ENCODE measurements at places on chromosomes 2 and 18.
A peak's percentile ranks its signal among the peaks of the same experiment; 100 is the strongest.

DNA sequence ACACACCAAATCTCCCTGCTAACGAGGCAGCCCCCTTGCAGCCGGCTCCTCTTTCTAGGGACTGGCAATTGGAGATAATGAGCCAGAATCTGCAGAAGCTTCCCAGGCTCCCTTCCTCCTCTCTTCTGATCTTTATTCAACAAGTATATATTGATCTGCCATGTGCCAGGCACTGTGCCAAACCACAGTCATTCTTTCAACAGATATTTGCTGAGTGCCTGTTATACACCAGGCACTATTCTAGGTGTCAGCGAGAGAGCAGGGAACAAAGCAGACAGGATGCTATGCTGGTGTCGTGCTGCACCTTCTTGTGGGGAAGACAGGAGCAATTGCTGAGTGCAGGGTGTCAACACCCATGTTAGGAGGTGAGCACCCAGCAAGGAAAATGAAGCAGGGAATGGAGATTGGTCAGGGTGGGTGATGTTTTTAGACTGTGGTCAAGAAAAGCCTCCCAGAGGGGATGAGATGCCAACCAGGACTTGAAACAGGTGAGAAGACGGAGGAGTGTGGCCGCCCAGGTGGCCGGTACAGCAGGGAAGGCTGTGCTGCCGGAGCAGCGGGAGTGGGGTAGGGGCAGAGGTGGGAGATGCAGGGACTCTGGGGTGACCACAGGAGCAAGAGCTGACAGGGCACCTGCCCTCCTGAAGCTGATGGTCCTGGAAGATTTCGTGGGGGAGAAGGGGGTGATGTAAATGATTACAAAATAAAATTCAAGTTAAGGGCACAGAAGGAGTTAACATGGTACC, 307.6 kb upstream of the RAB12 start:
- no peak for DNase-seq

- no peak for DNase-seq
Measured at GRCh38 chr18:23151414-23152099, 16.3 kb downstream of the CABLES1 start.

- DNase-seq = no peak
Measured at GRCh38 chr2:209821806-209822205, 50.2 kb downstream of the UNC80 start.

- DNase-seq = no peak
Measured at GRCh38 chr2:219428469-219428868, 6.2 kb upstream of the SPEG start.

- no peak for DNase-seq
Measured at GRCh38 chr2:73223821-73224220, 9.2 kb downstream of the PRADC1 start.

DNA sequence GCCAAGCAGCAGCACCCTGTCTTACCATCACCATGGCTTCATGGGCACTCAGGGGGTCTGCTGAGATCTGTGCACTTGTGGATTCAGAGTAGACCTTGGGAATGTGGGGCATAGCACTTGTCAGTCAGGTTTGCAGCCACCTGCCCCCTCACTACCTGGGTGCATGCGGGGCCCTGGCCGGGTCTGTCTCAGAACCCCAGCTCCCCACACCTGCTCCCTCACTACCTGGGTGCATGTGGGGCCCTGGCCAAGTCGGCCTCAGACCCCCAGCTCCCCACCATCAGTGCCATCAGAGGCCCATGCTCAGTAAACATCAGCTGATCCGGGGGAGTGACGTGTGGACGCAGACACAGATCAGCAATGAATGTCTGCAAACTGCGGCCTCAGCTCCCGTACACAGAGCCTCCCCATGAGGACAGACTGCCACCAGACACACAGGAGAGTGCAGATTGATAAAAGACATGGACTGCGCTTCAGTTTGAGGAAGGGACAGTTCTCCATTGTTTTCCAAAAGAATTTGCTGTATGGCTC, 205.1 kb downstream of the GLI2 start:
- no peak for DNase-seq

DNA sequence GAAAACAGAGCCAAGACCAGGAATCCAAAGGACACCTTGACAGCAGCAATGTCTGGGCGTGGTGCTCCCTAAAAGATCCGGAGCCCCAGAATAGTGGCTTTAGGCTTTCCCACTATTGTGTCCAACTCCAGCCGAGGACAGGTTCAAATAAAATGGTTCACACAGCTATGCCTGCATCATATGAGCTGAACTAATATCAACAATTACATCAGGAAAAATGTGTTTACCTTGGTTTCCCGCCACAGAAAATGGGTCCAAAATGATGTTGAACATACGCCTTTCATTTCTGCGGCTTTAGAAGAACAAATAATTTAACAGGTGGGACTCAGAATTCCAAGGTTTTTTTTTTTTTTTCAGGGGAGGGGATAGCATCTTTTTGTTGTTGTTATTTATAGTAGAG, 93.6 kb downstream of the OSR1 start:
- DNase-seq = no peak

- DNase-seq = peak; percentile 82
Measured at GRCh38 chr2:20868377-20868776, 45.5 kb upstream of the LDAH start.

- DNase-seq = no peak
Measured at GRCh38 chr18:58541789-58542425, 87.0 kb downstream of the ALPK2 start.

DNA sequence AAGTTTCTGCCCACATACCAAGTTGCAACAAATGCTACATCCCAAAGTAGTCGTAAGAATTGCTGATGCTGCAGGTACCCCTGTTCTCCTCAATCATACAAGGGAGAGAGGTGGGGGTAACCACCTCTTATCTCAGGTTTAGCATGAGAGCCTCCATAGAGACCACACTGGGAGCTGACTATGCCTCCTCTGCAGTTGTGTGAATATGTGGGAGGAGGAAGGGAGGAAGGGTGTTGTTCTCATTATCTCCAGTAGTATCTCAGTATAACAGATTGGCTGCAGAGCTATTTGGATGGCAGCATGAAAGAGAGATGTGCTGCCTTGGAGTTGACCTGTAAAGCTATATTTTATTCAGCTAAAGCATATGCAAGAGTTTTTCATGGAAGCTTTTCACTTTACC, 690.7 kb downstream of the KCNJ3 start:
- no peak for DNase-seq

GRCh38 chr18:44537526-44537925, 143.2 kb upstream of the SETBP1 start:
- DNase-seq = no peak

GRCh38 chr18:45913276-45913675, 53.9 kb downstream of the EPG5 start:
- no peak for DNase-seq

- no peak for DNase-seq
Measured at GRCh38 chr18:60568220-60568619, 195.6 kb upstream of the MC4R start.

- DNase-seq = no peak
Measured at GRCh38 chr18:7579176-7579917, 12.2 kb downstream of the PTPRM start.

Measured in stimulated activated effector memory CD8-positive, alpha-beta T cell treated with anti-CD3 and anti-CD28 coated beads, Interleukin-12 subunit alpha, Interleukin-12 subunit beta, amount 100 ng/mL, for 72 hours (primary cell).